Anterior cingulate cortex (tissue), 58 donors: ENCODE measurements at places on chromosomes 11 and 22.

DNA sequence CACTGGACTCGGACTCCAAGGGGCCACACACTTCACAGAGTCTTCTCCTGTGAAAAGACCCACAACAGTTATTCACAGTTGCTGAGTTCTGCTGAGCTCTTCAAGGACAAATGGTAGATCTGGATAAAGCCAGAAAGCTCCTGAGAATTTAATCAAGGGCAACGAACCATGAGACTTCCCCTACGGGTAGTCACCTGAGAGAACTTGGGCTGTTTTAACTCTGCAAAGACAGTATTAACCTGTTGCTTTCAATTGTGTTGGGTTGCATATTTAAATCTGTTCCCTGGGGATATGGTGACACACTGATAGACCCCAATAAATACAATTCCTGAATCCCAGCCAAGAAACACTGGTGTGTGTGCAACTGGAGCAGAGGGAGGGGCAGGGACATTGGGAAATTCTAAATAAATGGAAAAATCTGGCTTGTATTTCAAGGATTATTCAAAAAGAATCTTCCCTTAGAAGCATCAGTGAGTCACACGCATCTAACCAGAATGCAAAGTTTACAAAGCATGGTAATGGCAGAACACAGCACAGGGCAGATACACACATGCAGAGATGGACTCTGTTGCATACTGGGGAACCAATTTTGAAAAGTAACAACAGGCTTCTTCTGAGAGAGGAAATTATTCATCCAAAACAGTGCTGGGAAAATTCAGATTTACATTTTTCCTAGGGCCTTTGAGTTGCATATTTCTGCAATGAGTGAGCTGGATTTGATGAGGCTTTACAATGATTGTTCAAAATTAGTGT, 4.0 kb downstream of the KCNJ1 start:
- DNase-seq, result no peak

DNA sequence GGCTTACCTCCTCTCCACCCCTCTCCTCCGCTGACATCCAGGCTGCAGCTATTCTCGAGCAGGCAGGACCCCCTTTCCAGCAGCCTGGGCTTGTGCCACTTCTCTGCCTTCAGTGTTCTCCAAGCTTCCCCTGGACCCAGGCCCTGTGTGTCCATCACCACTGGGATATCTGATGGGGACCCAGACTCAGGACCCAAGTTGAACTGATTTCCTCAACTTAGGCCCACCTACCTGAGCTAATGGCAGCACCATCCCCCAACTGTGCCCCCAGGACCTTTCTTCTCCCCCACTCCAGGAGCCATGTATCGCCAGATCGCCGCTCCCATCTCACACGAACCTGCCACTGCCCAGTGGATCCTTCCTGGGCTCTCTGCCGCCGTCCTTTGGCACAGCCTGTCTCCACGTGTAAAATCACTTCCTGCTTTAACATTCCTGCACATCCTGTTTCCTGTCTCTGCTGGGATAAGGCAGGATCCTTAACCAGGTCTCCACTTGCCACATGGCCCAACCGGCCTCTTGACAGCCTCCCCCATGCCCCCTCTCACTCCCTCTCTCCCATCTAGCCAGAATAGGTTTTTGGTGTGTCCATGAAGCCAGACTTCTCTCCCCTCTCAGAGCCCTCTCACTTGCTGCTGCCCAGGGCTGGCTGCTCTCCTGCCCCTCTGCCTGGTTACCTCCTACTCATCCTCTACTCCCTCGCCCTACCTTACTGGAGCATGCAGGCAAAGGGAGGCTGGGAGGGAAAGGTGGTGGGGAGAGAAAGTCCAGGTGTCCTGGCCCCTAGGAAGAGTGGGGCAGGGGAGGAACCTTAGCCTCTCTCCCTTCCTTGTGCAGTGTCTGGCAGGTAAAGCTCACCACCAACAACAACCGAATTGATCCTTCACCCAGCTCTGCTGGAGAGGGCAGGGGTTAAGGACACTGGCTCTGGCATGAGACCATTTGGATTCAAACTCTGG, 9.4 kb downstream of the SPATA19 start:
- no peak for DNase-seq

DNA sequence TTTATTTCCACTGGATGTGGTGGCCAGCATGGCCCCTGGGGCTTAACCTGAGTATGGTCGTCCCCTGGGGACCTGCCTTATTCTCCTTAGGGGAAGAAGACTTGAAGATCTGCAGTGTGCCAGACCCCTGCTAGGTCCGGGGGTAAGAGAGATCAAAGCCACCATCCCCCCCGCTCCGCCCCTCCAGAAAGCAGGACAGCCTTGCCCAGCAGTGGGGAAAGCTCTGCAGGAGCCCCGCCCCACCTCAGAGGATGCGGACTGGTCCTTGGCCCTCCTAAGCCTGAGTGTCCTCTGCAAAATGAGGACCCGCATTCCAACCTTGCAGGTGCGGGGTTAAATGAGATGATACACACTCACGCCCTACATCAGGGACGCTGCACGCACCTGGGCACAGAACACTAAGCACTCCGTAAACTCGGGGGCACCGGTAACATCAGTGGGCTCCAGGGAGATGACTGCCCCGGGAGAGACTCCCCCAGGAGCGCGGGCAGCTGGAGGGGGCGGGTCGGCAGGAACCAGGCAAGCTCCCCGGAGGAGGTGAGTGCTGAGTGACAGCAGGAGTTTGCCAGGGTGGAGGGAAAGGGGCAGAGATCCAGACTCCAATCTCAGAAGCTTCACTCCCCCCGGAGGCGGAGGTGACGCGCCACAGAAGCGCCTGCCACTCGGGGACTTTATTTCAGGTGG, 564 bp upstream of the ANO1 start:
- DNase-seq, result no peak

- DNase-seq, result no peak
Observed at GRCh38 chr22:36702842-36703215, 723 bp downstream of the CACNG2 start.

DNA sequence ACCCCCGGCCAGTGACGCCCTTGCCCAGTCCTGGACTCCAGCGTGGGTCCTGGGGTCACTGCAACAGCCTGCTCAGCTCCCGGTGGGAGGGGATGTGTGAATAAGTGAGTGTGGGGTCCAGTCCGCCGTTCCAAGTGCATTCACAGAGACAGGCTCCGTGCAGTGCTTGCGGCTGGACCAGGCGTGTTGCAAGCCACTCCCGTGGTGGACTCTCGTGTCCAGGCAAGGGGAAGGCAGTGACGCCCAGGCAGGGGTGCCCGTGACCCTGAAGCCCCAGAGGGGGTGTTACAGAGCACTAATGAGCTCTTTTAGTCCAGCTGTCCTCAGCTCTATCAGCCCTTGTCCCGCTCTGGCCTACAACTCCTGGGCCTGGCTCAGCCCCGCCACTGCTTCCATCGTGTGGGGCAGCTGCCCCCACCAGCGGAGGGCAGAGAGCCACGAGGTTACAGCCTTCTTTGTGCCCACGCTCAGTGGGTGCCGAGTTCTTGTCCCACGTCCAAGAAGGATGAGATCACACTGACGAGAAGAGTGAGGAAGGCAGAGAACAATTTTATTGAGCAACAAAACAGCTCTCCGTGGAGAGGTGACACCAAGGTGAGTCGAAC, 1807.5 kb downstream of the LRRC4C start:
- no peak for DNase-seq
